SW 1271 (cell line): ENCODE measurements at places on chromosomes 13 and 19.
A peak's percentile ranks its signal among the peaks of the same experiment; 100 is the strongest.

DNA sequence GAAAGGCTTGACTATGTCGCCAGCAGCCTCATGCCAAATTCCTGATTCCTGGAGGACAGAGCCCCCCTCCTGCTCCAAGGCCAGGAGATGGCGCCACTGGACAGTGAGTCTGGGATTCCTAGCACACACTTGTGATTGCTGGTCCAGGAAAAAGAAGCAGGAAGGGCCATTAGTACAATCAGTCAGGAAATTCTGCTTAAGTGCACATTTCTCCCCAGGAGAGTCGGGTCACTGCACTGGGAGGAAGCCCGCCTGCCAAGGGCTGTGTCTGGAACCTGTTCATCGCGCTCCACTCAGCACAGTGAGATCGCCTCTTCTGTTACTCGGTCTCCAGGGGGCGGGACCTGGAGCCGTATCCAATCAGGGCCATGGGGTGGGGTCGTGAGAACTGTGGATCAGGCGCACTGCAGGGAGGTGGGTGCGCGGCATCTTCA, 65.1 kb downstream of the ZNF823 start:
- DNase-seq = no peak

- no peak for DNase-seq
Measured at GRCh38 chr19:16003391-16003790, 54.6 kb downstream of the OR10H4 start.

- DNase-seq = no peak
Measured at GRCh38 chr19:13788991-13789390, 6.3 kb upstream of the ZSWIM4 start.

GRCh38 chr19:17448131-17448967, at the start of gene TMEM221:
TMEM221 (minus strand) TSS chr19:17448668; CDS start chr19:17448462, 206 bp downstream.
- DNase-seq = no peak

- no peak for DNase-seq
Measured at GRCh38 chr19:57233207-57233606, 2.4 kb downstream of the AURKC start.

DNA sequence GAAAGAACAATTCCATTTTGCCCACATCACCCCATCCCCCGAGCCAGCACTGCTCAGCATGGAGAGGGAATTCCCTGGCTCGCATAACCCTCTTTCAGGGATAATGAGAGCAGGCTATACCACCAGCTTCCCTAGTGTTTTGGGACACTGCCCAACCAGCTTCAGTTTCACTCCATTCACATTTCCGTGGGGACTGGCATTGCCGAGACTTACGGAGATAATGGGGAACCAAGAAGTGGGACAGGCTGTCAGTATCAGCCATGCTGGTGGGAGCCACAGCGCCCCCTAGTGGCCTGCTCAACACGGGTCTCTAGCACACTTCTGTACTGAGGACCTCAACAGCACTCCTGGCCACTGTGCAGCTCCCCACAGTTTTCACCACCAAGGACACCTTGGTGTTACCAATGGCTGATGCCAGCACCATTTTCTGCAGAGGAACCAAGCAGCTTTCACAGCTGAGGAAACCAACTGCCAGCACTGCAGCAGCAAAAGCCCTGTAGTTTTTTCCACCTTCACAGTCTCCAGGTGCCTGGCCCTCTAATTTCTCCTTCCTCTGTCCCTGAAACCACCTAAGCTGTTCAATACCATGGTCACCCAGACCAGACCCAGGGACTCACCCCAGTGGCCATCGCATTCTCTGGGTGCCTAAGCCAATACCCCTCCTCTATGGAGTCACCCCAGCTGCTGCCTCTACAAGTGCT, 23.7 kb downstream of the SLC6A16 start:
- DNase-seq = no peak

- no peak for DNase-seq
Measured at GRCh38 chr19:29480507-29480906, 45.3 kb upstream of the VSTM2B start.

- DNase-seq = peak; percentile 11
Measured at GRCh38 chr13:72062566-72062965, 195.6 kb upstream of the DACH1 start.

- no peak for DNase-seq
Measured at GRCh38 chr19:33659835-33660234, 38.1 kb downstream of the CHST8 start.
